ENCODE measurements at places on chromosomes 11 and 22.

- no peak for DNase-seq
These were observed 47.7 kb downstream of the CWC15 start for GRCh38 chr11:94925422-94926270.

- no peak for DNase-seq
These were observed 717.6 kb upstream of the ANO5 start for GRCh38 chr11:21475276-21475675.

- DNase-seq, result no peak
These were observed 33.0 kb upstream of the RDX start for GRCh38 chr11:110329445-110329844.

DNA sequence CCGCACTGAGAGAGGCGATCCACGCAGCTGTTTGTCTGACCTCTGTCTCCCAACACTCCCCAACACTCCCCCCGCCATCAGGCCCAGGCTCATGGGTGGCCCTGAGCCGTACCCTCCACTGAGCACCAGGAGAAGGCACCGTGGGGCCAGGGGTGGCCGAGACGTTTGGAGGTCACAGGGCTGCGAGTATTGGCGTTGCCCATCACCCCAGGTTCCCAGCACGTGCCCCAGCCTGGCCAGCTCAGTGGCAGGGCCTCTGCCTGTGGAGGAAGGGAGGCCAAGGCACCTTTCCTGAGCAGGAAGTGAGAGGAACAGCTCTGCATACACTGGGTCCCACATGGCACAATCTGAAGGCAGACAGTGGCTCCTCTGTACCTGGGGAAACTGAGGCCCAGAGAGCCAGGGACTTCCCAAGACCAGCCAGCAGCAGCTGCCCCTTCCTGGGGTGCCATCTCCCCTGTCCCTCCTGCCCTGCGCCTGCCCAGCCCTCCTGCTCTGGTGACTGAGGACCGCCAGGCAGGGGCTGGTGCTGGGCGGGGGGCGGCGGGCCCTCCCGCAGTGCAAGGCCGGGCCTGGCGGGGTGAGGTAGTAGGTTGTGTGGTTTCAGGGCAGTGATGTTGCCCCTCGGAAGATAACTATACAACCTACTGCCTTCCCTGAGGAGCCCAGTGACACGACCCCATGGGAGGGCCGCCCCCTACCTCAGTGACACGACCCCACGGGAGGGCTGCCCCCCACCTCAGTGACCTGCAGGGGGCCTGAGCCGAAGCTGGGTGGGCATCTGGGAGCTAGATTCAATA is 37.0 kb upstream of the PPARA start:
- DNase-seq, result no peak

Measured in glomerular endothelial cell (primary cell).